Activated T-helper 9 cell treated with anti-CD3 and anti-CD28 coated beads, Interleukin-2, amount 50 U/mL, for 16 hours (primary cell): ENCODE measurements at places on chromosomes 5 and 9.

DNA sequence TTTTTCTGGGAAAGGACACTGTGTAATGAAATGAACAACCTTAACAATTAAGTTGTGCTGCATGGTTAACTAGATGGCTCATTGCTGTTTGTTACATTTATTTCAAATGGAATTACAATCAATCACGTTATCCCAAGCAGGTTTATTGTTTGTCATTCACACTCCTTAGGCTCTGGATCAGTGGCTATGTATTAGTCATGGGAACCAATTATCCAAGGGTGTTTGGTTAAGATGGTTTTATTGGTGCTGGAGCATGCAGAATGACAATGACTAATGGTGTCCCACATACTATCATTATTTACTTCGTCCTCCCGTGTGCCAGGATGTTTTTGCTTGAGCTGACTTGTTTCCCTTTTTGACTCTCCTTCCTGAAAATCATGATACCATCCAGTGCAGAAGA, 10.6 kb upstream of the TRPC7 start:
- DNase-seq, result no peak

GRCh38 chr9:109641372-109641659, 138.7 kb upstream of the PALM2AKAP2 start:
- DNase-seq, result no peak

- DNase-seq, result no peak
Measured at GRCh38 chr9:21233258-21233657, 5.2 kb upstream of the IFNA17 start.

DNA sequence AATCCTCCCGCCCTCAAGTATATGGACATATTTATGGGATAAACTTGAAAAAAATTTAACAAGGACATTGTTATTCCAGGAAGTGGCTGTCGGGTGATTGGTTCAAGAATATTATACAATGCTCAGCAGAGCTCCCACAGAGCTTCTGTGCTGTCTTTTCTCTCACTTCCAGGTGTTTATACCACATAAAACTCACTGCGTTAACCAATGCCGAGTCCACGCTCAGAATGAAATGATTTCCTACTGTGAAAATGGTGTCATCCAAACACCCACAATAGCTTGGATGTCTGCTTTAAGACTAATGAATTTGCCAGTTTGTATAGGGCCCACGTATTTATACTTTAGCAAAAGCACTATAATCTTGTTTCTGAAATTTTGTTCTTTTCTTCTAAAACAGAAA, 368.2 kb downstream of the NDUFS4 start:
- DNase-seq, result no peak

DNA sequence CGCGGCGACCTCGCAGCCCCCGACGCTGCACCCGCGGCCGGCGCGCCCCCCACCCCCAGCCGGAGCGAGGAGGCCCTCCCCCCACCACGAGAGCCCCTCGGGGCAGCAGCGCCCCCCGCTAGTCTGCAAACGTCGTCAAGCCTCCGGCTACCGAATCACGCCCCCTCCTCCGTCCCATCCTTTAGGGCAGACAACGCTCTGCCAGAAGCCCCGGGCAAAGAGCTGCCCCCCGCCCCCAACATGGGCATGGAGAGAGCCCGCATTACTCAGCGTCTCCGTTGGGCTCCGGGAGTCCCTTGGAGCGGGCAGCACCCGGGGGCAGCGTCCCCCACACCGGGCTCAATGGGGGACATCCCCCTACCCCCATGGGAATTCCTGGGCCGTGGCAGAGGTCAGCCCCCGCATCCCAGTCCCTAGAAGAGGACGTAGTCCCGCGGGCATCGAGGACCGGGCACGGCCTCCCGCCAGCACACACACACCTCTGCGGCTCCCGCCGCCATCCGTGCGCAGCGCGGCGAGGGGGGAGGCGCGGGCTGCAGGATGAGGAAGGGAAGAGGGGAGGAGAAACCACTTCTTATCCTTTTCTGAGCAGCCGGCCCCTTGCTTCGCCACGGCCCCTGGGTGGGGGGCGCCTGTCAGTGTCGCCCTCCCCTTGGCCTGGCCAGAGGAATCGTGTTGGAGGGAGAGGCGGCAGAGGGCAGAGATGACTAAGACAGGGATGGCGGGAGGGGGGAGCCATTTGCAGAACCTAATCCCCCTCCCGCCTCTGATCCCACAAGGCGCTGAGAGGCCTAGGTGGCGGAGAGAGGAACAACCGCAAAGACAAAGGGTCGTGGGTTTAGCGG, 750 bp downstream of the DNM1 start:
- DNase-seq, result no peak

DNA sequence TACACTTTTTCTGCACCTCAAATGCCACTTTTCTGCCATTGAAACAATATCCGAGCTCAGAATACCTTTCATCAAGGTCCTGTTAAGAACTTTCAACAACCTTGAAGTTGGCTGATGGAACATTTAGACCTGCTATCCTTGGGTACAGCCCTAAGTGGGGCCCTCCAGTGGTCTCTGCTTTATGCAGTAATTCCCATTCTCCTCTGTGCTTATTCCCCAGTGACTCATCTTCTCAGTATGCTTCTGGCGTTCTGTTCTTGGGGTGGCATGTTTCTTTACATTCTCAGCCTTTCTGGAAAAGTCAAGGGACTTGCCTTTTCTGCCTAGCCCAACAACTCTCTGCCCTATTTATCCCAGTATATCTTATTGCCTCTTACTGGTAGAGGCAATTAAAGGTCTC, 7.1 kb downstream of the ANP32B start:
- DNase-seq, result no peak

DNA sequence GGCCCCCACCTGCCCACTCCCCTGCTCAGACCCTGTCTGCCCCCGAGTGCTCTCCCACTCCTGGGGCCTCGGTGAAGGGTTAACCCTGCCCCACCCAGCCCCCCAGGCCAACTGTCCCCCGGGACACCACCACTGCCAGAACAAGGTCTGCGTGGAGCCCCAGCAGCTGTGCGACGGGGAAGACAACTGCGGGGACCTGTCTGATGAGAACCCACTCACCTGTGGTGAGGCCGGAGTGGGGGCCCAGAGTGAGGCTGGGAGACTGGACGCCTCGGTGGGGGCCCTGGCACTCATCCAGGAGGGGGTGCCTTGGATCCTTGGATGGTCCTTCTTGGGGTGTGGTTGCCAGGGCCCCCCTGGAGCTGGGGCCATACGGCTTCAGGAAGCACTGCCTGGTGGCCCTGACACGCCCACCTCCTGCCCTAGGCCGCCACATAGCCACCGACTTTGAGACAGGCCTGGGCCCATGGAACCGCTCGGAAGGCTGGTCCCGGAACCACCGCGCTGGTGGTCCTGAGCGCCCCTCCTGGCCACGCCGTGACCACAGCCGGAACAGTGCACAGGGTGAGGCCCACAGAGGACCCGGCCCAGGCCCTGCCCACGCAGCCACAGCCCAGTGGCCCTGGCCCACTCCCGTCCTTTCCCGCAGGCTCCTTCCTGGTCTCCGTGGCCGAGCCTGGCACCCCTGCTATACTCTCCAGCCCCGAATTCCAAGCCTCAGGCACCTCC, 2.1 kb downstream of the MAMDC4 start:
- no peak for DNase-seq

- no peak for DNase-seq
Measured at GRCh38 chr9:91411096-91411771, 12.4 kb downstream of the NFIL3 start.

DNA sequence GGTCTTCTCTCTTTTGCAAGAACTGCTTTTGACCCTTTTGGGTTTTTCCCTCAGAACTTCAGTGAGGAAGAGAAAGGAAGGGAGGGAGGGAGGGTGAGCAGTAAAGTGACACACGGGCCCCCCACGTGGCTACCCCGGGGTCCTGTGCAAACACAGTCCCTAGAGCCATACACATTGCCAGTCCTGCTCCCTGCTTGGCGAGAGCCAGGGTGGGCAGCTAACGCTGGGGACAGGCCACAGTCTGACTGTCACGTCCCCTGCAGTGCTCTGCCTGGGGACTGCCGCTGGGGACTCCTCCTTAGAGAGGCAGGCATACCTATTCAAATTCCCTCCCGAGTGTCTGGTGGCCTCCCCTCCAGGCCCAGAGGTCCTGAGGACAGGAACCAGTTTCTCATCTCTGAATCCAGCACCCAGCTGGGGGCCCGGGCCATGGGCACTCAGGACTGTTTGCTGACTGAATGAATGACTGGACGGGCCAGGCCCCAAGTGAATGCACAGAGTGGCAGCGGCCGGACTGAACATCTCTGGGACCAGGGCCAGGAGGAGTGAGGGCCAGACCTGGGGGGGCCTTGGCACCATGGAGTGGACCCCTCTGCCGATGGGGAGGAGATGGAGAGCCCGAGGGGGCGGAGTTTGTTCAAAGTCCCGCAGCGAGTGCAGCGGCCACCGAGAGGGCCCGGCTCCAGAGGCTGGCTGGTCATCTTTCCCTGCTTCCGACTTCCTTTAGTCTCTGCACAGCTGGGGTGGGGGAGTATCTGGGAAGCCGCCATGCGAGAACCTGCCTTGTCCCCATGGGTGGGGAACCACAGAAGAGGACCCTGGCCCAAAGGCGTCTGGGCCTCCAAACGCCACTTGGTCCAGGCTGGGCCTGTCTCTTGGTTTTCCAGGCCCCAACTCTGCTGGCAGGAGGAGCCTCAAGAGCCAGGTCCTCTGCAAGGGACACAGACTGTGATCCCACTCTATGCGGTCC, 5.8 kb downstream of the CCDC187 start:
- DNase-seq, result no peak

DNA sequence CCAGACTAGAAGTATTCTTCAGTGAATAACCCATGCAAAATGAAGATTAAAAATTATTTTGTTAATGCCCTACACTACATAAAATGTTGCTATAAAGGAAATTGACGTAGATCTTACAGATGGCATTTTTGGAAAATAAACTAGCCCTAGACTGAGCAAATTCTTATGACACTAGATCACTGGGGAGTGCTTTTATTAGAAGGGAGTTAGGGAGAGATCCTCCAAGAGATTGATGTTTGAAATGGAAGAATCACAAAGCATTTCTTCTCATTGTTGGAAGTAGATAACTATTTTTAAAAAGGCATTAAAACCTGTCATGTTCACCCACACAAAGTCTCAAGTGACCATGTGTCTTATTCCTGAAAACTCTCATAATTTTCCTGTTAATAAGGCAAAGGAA, 351.1 kb upstream of the TLE4 start:
- no peak for DNase-seq
